ENCODE measurements at places on chromosomes 6 and 20.

DNA sequence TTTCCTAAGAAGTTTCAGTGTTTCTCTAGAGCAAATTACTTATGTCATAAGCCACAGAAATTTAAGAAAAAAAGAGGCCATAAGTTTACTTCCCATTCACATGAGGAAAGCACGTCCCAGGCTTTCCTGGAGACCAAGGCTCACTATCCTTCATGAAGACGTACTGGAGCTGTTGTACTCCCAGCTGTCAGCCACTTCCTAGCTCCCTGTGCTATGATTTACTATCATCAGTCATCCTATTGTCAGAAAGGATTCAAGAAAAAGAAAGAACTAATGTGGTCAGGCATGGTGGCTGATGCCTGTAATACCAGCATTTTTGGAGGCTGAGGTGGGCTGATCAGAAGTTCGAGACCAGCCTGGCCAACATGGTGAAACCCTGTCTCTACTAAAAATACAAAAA lies 337.4 kb upstream of the SOX4 start:
- no peak for DNase-seq

DNA sequence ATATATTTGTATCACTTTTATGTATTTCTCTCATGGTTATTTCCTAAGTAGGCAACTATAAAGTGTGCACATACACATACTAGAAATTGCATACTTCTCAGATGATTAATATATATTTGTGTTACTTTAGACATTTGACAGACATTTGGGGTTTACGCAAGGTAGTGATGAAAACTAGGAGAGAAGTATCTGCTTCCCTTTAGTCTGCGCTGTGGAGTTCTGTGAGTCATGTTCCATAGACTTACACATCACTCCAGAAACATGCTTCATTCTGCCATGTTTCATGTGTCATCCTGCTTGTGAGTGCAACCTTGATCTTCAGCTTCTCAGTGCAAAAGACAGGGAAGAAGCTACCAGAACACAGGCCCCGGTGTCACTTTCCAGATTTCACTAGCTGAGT lies 200.7 kb upstream of the BMP2 start:
- DNase-seq = no peak

DNA sequence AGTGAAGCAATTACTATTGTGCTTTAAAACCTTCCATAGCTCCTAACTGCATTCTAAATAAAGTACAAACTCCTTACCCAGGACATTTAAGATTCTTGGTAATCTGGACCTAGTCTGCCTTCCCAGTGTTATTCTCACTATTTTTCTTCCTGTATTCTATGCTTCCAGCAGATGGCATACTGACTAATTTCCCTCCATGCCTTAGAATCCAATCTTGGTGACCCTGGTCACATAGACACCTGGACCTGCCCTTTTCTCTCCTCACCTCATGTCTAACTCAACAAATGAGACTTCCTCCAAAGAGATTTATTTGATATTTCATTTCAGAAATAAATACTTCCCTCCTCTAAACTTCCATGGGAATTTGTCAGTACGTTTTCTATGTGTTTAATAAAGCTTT lies 25.8 kb downstream of the ROS1 start:
- DNase-seq = no peak

- DNase-seq = no peak
Observed at GRCh38 chr20:4169360-4170190, 154.2 kb upstream of the RNF24 start.

DNA sequence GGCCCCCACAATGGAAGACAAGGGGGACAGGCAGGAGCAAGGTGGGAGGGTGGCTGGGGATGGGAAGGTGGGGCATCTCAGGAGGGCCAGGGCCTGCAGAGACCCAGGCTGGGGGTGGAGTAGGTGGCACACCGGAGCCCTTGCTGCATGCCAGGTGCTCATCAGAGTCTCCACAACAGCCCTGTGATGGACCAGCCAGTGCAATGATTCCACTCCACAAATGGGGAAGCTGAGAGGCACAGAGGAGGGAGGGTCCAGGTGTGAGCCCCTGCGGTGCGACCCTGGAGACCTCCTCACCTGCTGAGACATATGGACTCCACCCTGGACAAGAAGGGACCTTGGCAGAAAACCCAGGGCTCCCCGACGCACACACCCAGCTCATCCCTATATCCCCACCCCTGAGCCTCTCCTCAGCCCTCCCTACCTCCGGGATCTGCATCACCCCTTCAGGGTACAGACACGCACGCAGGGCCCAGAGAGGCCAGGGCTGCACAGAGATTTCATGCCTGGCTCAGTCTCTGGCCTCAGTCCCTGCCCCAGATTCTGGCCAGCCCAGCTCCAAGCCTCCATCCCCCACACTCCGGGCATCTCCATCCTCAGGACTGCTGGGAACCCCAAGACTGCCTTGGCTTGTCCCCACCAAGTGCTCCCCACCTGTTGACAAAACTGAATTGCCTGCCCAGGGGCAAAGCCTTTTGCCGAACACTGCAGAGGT lies 7.1 kb upstream of the GRM4 start:
- no peak for DNase-seq

DNA sequence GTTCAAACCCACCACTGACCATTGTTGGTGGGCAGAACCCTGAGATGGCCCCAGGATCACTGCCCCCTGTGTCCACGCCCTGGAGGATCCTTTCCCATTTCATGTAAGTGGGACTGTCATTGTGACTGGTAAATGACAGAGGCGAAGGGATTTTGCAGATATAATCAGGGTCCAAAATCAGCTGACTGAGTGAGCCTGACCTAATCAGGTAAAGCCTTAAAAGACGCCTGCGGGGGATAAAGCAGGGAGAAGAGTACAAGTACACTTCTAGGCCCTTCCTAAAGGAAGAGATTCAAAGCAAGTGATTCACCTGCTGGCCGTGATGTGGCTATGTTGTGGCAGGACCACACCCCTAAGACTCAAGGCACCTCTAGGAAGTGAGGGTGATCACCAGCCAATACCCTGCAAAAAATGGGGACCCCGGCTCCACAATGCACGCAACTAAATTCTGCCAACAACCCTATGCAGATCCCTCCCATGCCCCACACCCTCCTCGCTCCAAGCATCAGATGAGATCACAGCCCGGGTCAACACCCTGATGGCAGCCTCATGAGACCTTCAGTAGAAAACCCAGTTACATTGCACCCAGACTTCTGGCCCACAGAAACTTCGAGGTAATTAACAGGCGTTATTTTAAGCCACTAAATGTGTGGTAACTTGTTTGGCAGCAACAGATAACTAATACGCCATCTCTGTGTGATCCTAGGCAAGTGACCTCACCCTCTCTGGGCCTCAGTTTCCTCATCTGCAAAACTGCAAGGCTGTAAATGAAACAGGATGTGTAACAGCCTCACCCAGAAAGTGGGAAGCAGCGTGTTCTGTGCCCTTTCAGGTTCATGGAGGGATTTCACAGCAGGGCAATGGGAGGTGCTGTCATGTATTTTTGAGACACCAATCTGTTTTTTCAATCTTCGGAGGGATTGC lies 11.3 kb downstream of the PREX1 start:
- no peak for DNase-seq

DNA sequence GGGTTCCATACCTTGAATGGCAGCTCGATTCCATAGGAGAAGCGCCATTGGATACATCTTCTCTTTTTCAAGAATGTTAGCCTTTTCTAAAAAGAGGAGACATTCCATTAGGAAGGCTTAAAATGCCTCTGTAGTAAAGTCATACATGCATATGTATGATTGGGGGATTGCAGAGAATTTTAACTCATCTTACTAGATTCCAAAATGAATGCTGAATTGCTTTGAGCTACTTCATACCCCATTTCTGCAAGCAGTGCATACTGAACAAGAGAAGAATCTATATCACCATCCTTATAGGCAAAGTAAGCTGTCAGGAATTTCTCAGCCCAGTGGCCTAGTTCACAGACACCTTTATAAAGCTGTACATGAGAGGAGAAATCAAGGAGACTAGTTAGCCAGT lies 80.3 kb downstream of the NDUFAF5 start:
- no peak for DNase-seq

DNA sequence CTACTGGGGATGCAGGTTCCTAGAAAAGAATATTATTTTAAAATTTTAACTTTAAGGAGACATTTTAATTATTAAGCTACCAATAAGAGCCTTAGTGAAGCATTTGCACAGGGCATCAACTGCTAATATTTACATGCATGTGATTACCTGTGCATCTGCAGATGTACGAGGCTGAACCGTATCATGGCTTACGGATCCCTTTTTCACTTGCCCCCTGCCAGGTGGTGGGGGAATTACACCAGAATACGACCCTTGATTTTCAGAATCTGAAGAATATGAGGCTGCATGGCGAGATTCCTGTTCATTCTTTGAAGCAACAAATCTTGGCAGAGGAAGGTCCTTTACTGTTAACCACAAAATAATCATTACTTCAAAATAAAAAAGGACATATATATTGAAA lies 42.7 kb downstream of the REPS1 start:
- no peak for DNase-seq

DNA sequence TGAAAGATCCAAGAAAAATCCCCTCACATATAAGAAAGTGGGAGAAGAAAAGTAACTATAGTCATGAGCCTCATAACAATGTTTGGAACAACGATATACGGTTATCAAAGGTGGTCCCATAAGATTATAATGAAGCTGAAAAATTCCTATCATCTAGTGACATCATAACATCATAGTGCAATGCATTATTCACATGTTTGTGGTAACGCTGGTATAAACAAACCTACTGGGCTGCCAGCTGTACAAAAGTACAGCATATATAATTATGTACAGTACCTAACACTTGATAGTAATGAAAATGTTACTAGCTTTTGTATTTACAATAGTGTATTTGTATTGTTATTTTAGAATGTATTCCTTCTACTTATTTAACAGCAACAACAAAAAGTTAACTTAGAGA lies 240.7 kb downstream of the RNGTT start:
- no peak for DNase-seq

GRCh38 chr6:30130179-30130679 lies 5.7 kb upstream of the TRIM40 start:
- DNase-seq = no peak

DNA sequence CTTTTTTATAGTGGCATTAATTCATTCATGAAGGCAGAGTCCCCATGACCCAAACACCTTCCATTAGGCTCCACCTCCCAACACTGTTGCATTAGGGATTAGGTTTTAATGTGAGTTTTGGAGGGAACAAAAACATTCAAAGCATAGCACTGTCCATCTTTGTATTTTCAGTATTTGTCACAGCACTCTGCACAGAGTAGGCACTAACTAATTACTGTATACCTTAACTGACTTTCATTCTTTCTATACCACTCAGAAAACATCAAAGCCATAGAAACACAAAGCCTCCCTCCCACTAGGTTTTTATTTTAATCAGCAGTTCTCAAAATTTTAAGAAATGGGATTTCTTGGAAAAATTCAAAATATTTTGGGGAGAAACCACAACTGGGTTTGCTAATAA lies 21.8 kb upstream of the AHI1 start:
- no peak for DNase-seq

All from skin of body (tissue), 3 donors.